ENCODE measurements at places on chromosomes 13 and 19. TPM values are rescaled to one million over a fixed set of nuclear protein-coding genes. Genes with fewer than 3 reads are reported as not detected.

SIAH3 gene
- not detected for total RNA-seq

- H3K27me3 ChIP-seq: no peaks in the 10 kb centered on the region
- no peaks in the 10 kb centered on the region for H3K36me3 ChIP-seq
- H3K4me3 ChIP-seq: no peak overlapping the region
- no peak overlapping the region for H3K27ac ChIP-seq
These were observed 260.2 kb downstream of the DACH1 start for GRCh38 chr13:71606818-71607217.

DNA sequence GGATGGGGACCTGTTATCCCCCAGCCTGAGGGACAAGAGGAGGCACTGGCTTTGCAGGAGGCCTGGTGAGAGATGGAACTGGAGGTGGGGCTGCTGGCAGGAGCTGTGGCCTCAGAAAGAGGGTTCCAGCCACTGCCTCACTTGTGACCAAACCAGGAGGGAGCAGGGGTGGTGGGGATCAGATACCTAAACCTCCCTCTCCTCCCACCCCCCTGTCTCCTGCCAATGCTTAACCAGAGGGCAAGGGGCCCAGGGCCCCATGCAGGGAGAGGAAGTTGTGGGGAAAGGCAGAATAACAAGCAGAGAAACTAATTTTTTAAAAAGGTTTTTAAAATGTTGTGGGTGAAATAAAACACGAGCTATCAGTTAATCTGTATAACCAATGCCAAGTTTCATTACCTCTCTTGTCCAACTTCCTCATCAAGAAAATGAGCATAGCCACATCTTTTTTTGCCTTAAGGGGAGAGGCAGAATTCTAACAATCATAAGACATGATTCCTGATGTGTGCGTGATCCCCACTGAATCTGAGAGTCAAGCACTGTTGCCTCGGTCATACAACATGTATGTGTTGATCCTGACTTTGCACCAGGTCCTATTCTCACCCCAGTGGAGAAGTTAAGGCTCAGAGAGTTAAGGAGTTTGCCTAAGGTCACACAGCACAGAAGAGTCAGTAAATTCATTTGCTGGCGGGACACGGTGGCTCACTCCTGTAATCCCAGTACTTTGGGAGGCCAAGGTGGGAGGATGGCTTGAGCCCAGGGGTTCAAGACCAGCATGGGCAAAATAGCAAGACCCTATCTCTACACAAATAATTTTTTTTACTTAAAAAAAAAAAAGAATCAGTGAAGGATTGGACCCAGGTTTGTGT, 12.9 kb downstream of the FXYD5 start:
- H3K36me3 ChIP-seq: no peaks in the 10 kb centered on the region
- H3K27ac ChIP-seq: peak overlapping the region; percentile 59
- H3K4me1 ChIP-seq: no peaks in the 10 kb centered on the region
- H3K4me3 ChIP-seq: no peak overlapping the region
- no peaks in the 10 kb centered on the region for H3K27me3 ChIP-seq
- DNase-seq: no peak

- no peaks in the 10 kb centered on the region for H3K36me3 ChIP-seq
- no peaks in the 10 kb centered on the region for H3K27me3 ChIP-seq
- DNase-seq: no peak
- no peak overlapping the region for H3K27ac ChIP-seq
- H3K4me3 ChIP-seq: no peak overlapping the region
- H3K4me1 ChIP-seq: peaks cover 28% of the 10 kb centered on the region
These were observed 19.4 kb upstream of the GPR18 start for GRCh38 chr13:99277629-99278028.

PALM gene
- 7.5 TPM for total RNA-seq

DNA sequence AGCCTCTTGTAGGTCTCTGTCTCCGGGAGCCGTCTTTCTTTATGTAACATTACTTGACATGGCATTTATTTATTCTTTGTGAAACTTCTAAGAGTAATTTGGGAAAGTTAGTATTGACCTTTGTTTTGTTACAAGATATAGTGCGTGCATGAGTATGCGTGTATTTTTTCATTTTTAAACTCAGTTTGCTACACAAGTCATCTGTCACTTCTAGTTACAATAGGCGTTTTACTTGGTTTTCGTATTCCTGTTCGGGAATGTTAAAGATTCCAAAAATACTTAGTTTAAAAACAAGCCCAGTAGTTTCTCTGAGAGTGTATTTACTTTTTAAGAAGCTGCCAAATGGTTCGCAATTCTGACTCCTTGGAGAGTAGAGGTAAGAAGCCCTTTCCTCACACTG, 3.2 kb downstream of the PDS5B start:
- H3K27ac ChIP-seq: no peak overlapping the region
- H3K36me3 ChIP-seq: no peaks in the 10 kb centered on the region
- no peak for DNase-seq

HSPB6 gene
- 19.8 TPM for total RNA-seq

DNA sequence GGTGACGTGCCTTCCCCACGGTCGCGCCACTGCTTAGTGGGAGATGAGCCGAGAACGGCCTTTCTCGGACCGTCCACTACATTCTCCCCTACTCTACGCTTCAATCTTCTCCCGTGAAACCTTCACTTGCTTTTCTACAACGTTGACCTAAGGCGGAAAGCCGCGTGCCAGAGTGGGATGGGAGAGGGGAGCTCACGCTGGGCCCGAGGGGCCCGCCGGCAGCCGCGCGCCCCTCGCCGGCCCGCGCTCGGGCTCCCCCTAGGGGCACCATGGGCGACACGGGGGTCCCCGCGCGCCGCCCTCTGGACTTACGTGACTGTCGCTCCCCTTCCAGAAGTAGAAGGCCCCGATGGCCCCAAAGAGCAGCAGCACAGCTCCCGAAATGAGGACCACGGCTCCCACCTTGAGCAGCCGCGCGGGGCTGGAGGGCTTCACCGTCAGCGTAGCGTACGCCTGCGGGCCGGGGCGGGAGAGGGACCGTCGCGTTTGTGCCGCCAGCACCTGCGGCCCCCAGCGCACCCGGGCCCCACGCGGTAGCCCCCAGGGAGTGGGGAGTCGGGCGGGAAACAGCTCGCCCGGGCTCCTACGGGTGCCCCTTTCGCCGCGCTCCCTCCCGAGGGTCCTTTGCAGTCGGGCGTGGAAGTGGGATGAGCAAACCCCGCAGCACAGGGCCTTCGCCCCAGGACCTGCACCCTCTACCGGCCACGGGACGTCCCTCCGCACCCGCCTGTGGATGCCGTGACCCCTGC, 727 bp downstream of the CNMD start:
- H3K27ac ChIP-seq: no peak overlapping the region
- H3K4me1 ChIP-seq: no peaks in the 10 kb centered on the region
- peak; percentile 46 for DNase-seq
- H3K4me3 ChIP-seq: peak overlapping the region; percentile 16

- no peaks in the 10 kb centered on the region for H3K36me3 ChIP-seq
- H3K27ac ChIP-seq: no peak overlapping the region
- DNase-seq: no peak
These were observed 56.8 kb downstream of the DOCK9 start for GRCh38 chr13:98921015-98921580.

POU4F1 gene
- total RNA-seq: not detected

CBLC gene
- total RNA-seq: 164 TPM

Data from Peyer's patch (tissue), 4 donors.